LNCaP clone FGC (cell line): ENCODE measurements at places on chromosomes 11 and 22.

DNA sequence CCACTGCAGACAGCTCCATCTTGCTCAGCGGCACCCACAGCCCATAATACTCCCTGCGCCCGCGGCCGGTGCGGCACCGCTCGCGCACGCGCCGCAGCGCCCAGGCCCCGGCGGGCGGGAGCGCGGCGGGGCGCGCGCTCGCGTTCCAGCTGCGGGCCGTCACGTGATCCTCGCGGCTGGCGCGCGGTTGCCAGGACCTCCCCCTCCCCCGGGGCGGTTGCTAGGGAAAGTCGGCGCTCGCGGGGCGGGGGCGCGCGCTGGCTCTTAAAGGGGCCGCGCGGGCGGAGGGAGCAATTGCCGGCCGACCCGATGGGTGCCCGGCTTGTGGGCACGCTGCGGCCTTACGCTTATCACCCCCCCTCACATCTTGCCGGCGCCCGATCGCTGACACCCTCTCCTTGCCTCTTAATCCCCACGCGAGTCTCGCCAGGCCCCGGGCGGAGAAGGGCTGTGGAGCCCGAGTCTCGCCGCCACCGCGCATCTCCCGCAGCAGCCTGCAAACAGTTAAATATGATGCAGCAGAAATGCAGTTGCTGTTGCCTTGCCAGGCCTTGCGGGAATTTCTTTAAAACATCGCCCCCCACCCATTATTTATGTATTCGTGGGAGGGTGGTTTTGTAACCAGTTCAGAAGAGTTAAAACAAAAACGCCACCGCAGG, at the start of gene CBX6:
TSS of gene CBX6 (minus strand) at position 45 of the 659 bp plus-strand sequence. CDS start at position 19, 26 bp downstream.
- DNase-seq, result peak; percentile 54

GRCh38 chr11:14644226-14645014, 816 bp downstream of the PDE3B start:
- DNase-seq, result no peak

- no peak for DNase-seq
Measured at GRCh38 chr11:75986966-75987365, 172.0 kb downstream of the UVRAG start.

DNA sequence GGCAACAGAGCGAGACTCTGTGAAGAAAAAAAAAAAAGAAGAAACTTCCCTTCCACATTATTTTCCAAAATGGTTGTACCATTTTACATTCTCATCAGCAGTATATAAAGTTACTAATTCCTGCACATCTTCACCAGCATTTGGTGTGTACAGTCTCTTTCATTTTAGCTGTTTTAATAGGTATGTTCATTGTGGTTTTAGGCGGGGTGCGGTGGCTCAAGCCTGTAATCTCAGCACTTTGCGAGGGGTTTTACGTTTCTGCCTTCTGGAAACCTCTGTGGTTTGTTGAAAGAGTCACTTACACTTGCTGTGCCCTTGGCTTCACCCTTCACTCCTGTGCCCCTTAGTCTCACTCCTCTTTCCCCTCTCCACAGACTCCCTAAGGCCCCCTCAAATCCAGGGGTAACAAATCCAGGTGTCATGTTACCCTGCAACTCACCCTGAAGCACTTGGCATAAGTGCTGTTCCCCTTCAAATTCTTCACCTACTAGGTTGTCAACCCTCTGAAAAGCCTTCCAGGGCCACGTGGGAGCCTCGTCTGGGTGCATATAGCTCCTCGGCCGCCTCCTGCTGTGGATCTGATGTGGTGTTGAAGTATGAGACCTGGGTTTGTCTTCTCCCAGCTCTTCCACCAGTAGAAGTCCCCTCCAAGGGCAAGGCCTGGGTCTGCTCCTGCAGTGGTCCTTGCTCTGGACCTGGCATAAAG, 20.8 kb downstream of the TOB2 start:
- DNase-seq, result no peak

- no peak for DNase-seq
Measured at GRCh38 chr11:36945384-36945783, 347.3 kb upstream of the RAG2 start.

- DNase-seq, result peak; percentile 87
Measured at GRCh38 chr11:40188848-40189247, 1270.6 kb downstream of the LRRC4C start.

DNA sequence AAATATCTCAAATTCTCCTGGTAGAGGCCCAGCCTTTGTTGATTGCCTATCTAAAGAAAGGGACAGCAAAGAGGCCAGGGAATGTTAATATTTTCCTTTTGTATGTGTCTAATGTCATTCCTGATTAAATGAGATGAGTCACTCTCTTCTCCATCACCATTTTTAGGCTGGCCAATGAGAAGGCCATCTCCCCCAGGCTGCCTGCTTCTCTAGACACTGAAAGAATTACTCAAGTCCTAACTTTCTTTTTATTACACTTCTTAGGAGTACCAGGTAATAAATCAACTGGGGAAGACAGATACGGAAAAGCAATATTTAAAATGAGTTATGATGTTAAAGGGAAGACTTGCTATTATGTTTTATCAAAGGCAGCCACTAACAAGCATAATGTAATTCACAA, 259.2 kb upstream of the SORL1-AS1 start:
- DNase-seq, result no peak

DNA sequence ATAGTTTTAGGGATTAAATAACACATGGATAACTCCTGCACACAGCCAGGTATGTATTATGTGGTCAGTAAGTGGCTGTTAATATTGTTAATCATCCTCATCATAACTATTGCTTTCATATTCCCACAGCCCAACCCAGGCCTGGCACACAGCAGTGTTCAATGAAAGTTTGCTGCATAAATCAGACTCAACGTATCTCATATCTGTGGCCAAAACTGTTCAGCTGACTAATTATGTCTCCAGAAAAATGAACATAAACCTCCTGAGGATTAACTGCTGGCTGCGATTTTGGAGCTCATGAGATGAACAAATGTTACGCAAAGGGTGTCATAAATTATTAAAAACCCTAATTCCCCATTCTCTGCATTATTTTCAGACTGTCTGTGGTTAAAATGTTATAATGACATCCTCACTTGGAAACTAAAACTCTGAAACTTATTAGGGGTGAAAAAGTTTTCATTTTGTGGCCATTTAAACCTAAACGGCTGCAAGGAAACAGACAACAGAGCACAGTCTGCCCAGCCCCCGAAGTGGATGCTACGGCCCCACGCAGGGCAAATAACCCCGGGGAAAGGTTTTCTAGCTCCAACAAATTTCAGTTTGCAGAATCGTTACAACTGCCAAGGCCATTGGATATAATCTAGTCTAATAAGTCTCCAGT, 17.3 kb downstream of the ABCC8 start:
- DNase-seq, result no peak

- no peak for DNase-seq
Measured at GRCh38 chr11:12762278-12762677, 88.1 kb downstream of the TEAD1 start.

DNA sequence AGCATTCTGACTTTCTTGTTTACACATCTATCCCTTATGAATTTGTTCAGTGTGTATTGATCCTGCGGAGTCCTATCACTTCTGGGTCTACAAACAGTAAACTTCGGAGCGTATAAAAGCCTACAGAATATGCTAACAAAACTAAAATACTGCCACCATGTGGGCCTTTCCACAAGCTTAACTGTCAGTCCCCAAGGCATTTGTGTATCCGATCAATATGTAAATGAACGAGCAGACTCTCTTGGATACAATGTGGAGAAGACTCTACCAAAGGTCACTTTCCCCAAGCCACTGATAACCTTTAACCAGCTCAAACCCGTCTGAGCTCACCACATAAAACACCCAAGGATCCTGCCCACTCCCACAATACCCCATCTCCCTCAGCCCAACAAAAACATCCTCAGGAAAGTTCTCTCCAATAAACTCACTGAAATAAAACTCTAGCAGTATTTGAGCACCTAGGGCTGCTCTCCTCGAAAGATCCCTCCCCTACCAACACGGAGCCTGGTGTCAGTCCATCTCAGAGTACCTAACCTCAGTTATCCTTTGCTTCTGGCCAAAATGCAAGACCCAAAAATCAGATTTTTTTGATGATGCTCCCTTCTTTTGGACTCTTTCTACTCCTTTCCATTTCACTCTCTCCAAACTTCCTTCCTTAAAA, 17.8 kb downstream of the ADA2 start:
- DNase-seq, result no peak

GRCh38 chr22:36328635-36329253, 59.0 kb downstream of the MYH9 start:
- no peak for DNase-seq

DNA sequence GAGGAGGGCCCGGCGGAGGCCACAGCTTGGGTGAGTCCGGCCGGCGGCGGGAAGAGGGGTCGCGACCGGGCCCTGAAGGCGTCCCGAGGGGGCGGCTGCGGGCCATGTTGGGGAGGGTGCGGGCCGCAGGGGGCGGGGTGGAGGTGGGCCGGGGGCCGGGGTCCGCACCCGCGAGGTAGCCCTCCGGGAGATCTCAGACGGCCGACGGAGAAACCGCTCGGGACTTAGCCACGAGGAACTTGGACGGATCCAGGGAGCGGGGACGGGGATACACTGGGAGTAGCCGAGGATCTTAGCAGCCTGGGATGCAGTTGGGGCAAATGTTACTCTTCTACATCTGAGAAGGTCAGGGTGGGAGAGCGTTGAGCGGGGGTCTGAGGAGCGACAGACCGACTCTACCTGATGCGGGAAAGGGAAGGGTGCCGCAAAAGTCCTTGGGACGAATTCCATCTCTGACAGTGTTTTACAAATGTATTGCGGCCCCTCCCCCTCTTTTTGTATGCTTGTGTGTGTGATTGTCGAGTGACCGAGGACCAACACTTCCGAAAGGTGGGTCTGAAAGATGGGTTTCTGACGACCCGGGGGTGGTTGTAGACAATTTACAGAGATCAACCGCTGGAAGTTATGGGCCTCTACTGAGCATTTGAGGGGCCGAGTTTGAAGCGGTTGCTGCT, 658 bp downstream of the STIP1 start:
- DNase-seq, result no peak

GRCh38 chr22:44683237-44683636, 18.8 kb upstream of the PRR5 start:
- DNase-seq, result no peak

DNA sequence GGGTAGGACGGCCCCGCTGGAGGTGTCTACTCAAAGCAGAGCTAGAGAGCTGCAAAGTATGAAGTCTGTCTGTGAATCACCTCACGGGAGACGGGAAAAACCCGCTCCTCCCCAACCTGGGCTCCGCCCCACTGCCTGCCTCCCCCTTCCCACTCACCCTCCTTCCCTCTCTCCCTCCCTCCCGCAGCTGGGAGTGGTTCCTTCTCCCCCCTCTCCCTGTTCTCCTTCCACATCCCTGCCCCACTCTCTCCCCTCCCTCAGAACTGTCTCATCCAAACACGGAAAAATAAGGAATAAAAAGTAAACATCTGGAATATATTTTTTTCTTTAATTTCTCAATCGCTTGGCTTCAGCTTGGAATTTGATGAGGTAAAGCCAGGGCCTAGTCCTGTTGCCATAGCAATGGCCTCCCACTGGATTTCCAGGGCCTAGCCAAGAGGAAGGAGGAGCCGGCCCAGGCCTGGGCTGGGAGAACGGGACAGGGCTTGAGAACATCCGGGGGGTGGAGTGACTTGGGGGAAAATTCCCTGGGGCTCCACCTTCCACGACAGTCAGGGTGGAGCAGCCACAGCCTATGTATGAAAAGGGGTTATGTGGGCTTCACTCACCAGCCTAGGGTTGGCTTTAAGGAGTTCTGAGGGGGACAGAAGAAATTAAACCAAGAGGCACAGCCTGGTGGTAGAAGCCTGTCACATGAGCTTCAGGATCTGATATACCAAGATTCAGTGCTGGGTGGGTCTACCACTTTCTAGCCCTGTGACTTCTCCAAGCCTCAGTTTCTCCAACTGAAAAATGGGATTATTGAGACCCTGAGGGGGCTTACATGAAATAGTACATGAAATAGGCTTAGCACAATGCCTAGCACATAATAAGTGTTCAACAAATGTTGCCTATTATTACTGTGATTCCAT, 2.2 kb downstream of the TNKS1BP1 start:
- peak; percentile 81 for DNase-seq

DNA sequence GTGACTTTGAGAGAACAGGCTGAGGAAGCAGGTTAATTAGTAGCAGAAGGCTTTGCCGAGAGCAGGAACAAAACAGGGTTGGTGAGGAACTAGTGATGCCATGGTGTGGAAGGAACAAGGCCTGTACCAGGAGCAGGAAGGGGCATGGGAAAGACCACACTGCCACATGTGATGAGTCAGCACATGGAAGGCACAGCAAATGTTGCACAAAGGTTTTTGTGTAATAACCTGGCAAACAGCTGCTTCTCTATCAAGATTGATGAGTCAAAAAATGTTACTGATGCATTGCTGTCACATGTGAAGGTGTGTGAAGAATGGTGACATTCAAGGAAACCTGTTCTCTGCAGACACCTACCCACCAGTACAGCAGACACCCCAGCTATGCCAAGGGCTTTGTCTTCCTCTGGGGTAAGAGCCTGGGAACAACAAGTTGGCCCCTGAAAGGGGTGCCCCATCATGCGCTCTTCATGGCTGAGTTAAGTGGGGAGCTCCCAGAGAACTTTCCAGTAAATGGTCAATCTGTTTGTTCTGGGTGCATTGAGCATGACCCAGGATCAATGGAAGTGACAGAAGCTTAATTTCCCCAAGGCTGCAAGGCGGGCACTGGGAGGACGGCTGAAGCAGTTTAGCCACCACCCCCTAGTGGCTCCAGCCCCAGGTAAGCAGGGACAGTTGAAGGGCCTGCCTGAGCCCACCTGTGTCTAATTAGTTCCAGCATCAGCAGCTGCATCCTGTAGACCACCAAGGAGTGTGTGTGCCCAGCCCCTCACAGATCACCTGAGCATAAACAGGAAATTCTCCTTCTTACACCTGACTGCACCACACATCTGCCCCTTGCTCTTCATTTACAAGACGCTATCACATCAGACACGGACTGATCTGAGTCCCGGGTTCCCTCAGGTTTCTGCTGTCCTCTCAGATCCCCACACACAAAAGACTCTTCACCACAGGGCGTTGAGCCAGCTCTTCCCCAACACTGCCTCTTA, 47.6 kb downstream of the GGTLC2 start:
- no peak for DNase-seq

DNA sequence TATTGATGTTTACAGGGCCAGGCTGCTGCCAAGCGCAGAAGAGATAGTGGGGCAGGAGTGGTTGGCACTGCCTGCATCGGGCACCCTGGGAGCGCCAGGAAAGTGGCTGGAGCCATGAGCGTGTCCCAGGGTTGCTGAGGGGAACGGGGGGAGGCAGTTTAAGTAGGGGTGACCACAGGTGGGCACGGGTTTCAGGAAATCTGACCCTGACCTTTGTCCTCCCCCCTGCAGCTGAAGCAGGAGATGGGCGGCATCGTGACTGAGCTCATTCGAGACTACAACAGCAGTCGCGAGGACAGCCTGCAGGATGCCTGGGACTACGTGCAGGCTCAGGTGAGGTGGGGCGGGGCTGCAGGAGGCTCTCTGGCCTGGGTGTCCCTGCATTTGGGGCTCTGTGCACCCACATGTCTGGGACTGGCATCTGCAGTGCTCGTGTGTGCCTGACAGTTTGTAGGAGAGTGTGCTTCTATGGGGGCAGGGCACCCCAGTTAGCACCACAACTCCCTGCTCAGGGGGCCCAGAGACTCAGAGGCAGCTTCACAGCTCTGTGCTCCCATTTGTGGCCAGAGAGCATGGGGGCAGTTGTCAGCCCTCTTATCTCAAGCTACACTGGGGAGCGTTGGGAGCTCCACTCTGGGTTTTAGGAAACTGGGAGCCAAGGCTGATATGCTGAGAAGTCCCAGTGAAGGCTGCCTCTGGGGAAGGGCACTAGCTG, 49.7 kb downstream of the CD82 start:
- DNase-seq, result no peak
